Germinal center (tissue), 1 donor: ENCODE measurements at places on chromosomes 13 and 19.
A peak's percentile ranks its signal among the peaks of the same experiment; 100 is the strongest.

- DNase-seq, result no peak
Measured at GRCh38 chr13:81957121-81957520, 1616.2 kb upstream of the SPRY2 start.

GRCh38 chr19:41553804-41554203 is 22.2 kb upstream of the CEACAM21 start:
- DNase-seq, result no peak

DNA sequence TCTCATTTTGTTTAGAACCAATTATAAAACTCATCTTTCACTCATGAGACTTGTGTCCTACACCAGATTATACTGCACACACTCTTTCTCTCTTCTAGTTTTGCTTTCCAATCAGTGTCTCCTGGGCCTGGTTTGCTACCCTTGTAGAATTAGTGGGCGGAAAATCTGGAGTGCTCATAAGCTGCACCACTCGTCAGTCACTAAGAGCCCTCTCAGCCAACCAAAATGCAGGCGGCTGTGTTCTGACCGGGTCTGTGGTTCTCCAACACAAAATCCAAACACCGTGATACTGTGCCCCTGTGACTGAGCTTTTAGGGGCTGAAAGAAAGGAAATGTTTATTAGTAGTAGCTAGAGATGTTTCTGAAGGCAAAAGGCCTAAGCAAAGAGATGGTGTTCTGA is 83.7 kb upstream of the OBI1 start:
- no peak for DNase-seq

GRCh38 chr13:29456419-29456818 is 139.1 kb downstream of the SLC7A1 start:
- DNase-seq, result no peak

DNA sequence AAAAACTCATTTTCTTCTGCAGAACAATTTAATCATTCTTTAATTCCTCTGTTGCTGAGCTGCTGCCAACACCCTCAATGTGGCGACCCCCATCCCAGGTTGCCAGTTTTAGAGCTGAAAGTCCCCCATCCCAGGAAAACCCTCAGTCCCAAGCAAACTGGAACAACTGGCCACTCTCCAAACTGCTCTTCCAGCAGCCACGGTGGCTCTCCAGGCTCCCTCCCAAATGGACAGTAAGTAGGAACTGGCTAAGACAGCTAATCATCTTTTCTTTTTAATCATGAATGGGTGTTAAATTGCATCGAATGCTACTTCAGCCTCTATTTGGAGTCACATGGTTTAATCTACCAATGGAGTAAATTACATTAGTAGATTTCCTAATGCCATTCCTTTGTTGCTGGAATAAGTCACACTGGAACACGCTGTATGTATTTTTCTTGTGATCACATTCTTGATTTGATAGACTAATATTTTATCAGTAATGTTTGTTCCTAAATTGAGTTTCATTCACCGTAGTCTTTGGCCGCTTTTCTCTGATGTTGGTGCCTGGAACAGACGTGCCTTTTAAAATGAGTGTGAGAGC is 33.7 kb upstream of the VSTM2B start:
- no peak for DNase-seq

GRCh38 chr13:100825557-100825956 is 151.0 kb upstream of the TMTC4 start:
- DNase-seq, result no peak

DNA sequence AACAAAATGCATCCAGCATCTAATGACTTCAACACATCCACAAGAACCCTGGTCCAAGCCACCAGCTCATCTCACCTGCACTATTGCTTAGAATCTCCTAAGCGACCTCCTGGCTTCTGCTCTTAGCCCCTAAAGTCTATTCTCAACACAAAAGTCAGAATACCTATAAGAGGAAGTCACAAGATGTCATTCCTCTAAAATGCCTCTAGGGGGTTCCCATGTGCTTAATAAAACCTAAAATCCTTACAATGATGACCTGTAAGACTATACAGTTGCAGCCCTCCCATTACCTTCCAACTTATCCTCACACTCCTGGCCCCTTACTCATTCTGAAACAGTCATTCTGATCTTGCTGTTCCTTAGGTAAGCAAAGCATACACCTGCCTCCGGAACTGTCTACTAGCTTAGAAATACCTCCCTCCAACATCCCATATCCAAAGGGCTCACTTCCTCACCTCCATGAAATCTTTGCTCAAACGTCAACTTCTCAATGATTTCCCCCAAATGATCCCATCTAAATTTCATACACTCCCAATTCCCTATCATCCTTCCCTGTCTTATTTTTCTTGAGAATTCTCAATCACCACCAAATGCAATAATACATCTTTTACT is 10.0 kb downstream of the ATP7B start:
- DNase-seq, result peak; percentile 71

DNA sequence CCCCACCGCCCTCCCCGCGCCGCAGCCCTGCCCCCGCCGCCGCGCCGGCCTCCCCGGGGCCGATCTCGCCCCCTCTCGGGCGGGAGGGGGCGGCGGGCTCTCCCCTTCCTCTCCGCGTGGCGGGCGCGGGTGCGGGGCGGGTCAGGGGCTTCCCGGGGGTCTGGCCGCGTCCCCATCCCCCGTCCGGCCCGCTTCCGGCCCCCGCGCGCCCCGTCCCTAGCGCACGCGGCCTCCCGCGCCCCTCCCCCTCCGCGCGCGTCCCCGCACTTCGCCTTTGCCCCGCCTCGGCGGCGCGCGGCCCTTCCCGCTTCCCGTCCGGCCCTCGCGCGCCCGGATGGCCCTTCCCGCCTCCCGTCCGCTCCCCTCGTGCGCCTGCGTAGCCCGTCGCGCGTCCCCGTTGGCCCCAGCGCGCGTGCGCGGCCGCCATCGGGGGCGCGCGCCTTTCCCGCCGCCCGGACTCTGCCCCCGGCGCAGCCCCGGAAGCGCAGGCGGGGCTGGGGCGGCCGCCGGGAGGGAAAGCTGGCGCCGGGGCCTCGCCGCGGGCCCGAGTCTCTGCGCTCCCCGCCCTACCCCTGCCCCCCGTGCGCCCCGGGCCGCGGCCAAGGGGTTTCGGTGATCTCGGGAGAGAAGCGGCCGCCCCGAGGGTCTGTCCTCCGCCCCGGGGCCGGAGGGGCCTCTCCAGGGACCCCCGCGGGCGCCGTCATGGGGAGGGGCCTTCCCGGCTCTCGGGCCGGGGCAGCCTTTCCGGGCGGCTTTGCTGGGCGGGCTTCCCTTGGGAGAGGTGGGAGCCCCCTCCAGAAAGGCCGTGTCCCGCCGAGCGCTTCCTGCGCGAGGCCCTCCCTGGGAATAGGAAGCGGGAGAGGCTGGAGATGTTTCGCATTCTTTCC is 519 bp downstream of the PTBP1 start:
- peak; percentile 96 for DNase-seq

- DNase-seq, result no peak
Measured at GRCh38 chr13:80160110-80160509, 180.8 kb downstream of the SPRY2 start.

DNA sequence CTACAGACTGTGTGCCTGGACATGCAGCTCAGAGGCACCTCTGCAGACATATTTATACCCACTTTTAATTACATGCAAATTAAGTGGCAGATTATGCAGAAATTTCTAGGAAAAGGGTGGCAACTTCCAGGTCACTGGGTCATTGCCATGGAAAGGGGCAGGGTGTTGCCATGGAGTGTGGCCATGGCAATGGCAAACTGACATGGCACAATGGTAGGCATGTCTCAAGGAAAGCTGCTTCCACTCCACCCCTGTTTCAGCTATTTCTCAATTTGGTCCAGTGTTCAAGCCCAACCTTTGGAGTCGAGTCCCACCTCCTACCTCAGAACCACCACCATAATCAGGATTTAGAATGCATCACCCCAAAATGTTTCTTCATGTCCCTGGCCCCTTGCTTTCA is 170.7 kb upstream of the TSHZ3 start:
- no peak for DNase-seq

- DNase-seq, result peak; percentile 49
Measured at GRCh38 chr19:2888731-2889224, 11.9 kb upstream of the ZNF57 start.

DNA sequence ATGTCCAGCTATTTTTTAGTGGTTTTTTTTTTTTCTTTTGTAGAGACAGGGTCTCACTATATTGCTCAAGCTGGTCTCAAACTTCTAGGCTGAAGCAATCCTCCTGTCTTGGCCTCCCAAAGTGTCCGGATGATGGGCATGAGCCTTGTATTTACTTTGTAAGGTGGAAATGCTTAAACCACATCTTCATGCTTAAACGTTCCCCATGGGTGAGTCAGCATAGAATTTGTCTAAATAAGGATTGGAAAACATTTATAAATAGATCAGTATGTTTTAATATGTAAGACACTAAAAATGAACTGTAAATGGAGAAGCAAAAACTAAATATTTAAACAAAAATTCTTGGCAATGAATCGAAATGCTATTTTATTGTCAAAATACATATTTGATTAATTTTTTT is 698.0 kb downstream of the PCDH9 start:
- no peak for DNase-seq

DNA sequence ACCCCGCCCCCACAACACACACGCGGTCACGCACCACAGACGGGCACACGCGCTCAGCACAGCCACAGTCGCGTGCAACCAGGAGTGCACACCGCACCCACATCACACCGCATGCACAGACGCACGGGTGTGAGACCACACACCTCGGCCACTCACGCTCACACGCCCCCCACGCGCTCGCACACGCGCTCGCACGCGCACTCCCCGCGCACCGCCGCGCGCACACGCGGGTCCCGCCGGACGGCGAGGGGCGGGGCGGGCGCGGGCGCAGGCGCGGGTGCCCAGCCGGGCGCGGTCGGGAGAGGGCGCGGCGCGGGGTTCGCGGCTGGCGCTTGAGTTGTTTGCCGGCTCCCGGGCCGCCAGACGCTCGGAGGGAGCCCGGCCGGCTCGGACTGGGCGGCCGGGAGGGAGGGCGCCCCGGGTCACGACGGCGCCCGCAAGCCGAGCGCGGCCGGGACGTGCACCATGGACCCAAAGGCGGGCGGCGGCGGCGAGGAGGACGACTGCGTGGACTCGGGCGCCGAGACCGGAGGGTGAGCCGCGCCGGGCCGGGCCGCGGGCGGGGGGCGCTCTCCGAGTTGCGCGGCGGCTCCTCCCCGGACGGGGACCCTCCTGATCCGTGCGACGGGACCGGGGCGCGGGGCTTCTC is at the start of gene FAM124A:
TSS of gene FAM124A (plus strand) at position 362 of the 649 bp plus-strand sequence. CDS start at position 466, 104 bp downstream.
- DNase-seq, result peak; percentile 58

- no peak for DNase-seq
Measured at GRCh38 chr13:114194853-114195252, 15.8 kb downstream of the CFAP97D2 start.

DNA sequence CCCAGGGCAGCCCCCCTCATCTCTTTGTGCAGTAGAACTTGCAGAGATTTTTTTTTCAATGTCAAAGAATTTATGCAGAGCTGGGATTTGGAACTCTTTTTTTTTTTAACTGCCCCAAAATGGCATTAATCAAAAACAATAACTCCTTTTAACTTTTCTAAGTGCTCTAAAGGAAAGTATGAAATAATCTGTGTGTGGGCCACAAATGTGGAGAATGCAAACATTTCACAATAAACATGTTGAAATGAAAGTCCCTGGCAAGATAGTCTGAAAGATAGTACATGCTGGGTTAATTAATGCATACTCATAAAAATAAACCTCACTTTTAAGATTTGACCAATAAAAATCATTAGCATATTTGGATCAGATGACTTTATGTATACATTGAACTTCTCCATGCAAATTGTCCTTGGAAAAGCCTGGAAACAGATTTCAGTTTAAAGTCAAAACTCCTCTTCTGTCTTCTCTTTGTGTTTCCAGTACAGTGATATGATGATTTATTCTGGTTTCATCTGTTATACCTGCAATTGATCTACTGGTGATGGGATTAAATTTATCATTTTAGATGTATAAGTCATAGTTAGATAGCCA is 30.5 kb upstream of the ZNF536 start:
- no peak for DNase-seq

DNA sequence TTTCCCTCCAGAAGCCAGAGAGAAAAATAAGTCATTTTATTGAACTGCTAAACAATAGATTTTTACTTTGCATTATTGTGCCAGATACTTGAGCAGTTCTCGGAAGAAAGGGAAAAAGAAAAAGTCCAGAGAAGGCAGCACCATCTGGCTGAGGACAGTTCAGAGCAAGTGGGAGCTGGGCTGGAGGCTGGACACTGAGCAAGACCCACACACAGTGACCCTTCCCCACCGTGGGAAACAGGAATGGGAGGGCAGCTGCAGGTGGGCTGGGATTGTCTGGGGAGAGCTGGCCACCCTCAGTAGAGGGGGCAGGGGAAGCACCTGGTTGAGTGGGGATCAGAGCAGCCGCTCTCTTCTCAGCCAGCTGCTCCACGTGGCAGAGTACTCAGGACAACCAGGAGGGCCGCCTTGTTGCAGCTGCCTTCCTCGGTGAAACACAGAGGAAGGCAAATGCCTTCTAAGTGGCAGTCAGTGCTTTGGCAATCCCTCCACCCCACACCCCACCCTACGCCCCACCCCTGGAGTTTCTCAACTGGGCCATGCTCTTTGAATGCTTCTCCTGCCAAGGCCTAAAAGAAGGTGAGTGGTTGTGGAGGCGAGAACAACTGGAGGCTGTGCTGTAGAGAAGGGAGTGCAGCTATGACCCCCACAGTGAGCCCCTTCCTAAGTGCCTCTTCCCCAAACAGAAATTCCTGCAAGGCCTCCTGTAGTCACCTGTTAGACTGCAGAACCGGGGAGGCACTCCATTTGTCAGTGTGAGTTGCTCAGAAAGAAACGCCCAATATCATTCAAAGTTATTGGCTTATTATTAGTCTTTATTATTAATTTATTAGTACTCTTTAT is 179.3 kb downstream of the ZIC5 start:
- DNase-seq, result no peak

GRCh38 chr19:7515645-7516151 is at the start of gene ZNF358:
ZNF358 (plus strand) TSS chr19:7516103; CDS start chr19:7519243, 3,140 bp downstream.
- peak; percentile 46 for DNase-seq

GRCh38 chr13:21115231-21115630 is 53.8 kb upstream of the LATS2 start:
- no peak for DNase-seq

DNA sequence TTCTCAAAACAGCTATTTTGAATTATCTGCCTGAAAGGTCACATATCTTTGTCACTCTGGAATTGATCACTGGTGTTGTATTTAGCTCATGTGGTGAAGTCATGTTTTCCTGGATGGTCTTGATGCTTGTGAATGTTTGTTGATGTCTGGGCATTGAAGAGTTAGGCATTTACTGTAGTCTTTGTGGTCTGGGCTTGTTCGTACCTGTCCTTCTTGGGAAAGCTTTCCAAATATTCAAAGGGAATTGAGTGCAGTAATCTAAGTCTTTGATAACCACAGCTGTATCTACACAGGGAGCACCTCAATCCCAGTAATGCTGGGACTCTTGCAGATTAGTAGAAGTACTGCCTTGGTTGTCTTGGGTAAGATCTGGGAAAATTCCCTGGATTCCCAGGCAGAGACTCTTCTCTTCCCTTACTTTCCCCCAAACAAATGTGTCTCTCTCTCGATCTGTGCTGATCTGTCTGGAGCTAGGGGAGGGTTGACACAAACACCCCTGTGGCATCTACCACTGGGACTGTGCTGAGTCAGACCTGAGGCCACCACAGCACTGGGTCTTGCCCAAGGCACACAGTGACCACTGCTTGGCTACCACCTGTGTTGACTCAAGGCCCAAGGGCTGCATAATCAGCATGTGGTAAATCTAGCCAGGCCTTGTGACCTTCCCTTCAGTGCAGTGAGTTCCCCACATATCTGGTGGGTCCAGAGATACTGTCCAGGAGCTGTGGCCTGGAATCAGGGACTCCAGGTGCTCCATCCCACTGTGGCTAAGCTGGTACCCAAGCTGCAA is 5.5 kb upstream of the CYP4F3 start:
- DNase-seq, result no peak

- peak; percentile 30 for DNase-seq
Measured at GRCh38 chr13:41492432-41493260, 35.3 kb downstream of the RGCC start.
